ENCODE measurements at places on chromosomes 11 and 22.

DNA sequence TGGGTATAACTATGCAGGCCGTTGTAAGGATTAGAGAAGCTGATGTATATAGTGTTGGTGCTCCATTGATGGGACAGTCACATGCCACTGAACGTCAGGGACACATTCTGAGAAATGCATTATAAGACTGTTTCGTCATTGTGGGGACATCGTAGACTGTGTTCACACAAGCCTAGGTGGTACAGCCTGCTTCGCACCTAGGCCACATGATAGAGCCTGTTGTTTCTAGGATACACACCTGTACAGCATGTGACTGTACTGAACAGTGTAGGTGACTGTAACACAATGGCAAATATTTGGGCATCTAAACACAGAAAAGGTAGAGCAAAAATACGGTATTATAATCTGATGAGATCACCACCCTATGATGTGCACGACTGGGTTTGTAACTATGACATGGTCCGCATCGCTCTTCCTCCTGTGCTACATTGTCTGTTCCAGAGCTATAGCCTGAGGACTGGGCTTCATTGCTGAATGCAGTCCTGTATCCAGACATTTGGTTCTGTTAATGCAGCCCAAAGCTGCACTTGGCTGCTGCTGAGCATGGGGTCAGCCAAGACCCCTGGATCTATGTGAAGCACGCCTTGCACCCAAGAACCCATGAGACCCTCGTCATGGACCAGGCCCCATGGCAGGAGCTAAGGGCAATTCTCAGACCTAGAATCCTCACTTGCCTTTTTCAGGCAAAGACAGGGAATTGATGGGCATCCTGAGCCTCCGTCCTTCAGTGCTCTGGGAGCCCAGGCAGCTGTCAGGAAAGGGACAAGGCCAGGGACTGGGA, 51.1 kb upstream of the THY1 start:
- DNase-seq, result no peak

DNA sequence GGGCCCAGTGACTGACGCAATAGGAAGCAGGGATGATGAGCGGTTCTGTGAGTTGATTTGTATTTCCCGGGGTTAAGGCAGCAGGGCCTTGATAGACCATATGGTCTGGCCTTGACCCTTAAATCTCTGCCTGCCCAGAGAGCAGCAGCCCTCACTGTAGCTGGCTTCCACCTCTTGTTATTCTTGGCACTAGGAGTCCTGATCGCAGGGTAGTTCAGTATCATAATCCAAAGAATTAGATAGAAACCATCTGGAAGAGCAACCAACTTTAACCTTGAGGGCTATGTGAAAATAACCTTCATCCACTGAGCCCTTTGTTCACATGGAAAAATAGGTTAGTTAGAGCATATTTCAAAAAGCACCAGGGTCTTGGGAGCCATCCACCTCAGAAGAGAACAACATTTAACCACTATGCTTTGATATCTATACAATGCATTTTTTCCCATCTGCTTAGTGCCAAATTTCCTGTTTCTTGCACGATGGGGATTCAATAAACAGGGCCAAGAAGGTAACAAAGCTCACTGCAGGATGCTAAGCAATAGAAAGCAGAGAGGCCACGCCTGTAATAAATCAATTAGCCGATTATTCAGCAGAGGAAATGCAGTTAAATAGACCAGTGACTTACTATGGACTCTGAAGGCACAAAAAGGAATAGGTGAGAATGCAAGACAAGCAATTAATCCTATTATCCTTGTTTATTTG, 761.3 kb downstream of the OPCML start:
- DNase-seq, result no peak

- no peak for DNase-seq
Measured at GRCh38 chr22:30902496-30903357, 65.8 kb downstream of the MORC2 start.

- DNase-seq, result no peak
Measured at GRCh38 chr11:29657709-29658108, 359.1 kb downstream of the KCNA4 start.

DNA sequence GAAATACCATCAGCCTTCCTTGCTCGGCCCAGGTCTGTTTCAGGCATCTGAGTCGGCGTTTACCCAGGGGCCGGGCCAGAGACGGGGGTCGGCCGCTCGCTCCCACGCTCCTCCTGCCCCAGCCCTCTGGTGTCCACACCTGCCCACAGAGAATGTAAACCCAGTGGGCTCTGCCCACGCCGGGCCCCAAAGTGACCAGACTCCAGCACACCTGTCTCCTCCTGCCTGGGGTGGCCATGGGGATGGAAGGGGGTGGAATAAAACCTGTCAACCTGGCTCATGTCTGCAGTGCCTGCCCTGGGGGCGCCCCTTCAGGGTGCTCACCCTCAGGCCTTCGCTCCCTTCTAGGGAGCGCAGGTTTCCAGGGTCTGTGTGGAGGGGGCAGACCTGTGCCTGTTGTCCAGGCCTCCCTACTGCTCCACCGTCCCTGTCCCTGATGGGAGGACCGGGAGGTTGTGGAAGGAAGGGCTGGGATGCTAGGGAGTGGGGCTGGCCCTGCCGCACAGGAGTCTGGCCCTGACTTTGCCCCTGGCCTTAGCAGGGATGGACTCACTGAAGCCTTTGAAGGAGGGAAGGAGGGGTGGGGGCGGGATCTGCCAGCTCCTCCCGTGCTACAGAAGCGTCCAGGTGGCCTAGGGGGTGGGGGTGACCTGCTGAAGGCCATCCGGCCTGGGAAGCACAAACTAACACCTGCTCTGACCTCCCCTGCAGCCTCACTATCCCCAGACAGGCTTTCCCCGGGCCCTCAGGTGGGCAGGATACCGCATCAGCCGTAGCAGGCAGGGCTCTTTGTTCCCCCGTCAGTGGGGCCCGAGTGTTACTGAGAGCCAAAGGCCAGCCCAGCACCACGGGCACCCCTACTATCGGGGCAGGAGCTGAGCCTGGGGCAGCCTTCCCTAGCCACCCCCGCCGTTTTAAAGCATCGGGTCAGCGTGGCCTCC, 14.7 kb upstream of the ARHGAP8 start:
- no peak for DNase-seq

GRCh38 chr22:24977370-24978221, 25.1 kb downstream of the KIAA1671 start:
- no peak for DNase-seq

DNA sequence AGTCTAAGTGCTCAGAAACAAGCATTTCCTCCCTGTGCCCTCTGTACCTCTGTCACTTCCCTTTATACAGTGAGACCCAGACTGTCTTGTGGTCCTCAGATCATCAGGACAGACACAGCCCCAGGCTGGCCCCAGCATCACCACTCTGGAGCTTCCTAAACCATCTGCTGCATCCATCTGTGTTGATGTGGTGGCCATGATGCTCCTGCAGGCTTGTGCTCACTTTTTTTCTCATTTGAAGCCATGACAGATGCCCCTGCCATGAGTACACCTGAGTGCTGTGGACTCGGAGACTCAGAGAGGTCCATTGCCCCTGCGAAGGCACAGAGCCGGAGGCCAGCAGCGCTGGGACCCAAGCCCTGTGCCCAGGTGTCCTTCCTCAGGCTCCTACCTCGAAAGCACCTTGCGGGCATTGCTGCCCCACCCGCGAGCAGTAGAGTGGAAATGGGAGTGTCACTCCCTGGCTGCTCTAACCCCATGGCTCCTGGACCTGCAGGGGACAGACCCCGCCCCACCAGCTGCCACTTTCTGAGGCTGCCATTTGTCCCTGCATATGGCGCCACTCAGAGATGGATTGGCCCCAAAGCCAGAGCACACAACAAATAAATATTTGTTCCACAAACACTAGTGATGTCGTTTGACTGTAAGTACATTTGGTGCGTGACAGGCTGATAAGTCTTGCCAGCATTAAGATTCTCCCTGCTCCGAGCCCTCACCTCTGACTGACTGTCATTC, 593.5 kb downstream of the TBC1D22A start:
- no peak for DNase-seq

DNA sequence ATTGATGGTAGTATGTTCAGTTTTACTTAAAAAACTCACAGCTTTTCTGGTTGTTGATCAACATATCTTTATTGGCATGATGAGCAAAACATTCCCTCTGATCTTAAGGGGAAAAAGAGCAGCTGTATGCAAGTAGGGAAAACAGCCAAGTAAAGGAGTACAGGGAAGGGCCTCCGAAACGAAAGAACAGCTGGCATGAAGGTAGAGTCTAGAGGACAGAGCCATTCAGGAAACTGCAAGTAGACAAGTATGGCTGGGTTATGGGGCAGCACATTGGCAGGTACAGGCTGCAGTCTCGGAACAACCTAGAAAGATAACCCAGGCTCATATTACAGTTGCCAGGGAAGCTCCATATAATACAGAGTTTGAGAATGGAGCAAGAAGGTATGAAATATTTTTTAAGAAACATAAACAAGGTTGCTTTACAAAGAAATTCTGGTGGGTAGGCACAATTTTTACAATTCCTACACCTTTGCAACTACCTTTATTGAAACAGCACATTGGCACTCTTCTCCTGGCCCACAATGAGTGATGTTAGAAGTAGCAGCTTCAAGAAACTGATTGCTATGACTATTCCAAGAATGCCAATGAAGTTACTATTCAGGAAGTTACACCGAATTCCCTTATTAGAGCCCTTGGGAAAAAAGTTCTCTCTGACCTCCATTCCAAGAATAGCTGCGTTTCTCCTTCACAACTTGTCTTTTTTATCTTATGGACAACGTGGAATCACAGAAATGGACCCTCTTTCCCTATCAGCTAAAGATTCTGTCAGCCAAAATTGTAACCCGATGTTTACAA, 45.2 kb downstream of the LGR4 start:
- no peak for DNase-seq

- DNase-seq, result no peak
Measured at GRCh38 chr11:40722179-40722795, 737.2 kb downstream of the LRRC4C start.

DNA sequence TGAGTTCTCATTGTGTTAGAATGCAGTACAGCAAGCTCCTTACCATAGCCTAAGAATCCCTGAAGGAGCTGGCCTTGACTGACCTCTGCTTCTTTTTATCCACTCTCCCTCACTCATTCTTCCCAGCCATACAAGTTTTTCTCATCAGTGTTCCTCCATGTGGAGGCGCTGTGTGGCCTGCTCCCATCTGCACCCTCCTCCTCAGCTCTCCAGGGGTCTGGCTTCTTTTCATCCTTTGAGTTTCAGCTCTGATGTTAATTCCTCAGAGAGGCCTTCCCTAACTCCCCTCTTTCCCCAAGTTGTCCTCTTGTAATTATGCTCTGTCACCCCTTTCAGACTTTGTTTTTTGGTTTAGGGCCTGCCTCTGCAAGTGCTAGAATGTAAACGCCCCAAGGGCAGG, 144.8 kb downstream of the WNT7B start:
- no peak for DNase-seq

DNA sequence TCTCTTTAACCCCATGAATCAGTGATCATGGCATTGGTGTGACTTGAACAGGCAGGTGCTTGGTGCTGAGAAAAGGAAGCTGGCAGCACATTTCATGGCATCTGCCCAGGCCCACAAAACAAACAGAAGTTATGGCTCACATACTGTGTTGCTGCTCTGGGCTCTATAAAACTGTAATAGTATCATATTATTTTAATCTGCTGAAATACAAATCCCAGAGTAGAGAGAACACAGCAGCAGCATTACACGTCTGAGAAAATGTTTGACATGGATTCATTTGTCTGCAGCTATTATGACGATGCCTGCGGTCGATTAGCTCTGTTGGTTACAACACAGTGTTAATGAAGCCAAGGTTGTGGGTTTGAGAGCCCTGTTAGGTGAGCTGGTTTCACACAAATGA, 80.8 kb downstream of the ALX4 start:
- DNase-seq, result no peak

- no peak for DNase-seq
Measured at GRCh38 chr11:34609187-34609751, 11.6 kb upstream of the EHF start.

GRCh38 chr22:50703726-50704509, 31.3 kb downstream of the SHANK3 start:
- DNase-seq, result no peak

GRCh38 chr11:100730266-100730665, 43.2 kb downstream of the ARHGAP42 start:
- no peak for DNase-seq

GRCh38 chr11:120057028-120057330, 80.9 kb downstream of the TRIM29 start:
- DNase-seq, result no peak

DNA sequence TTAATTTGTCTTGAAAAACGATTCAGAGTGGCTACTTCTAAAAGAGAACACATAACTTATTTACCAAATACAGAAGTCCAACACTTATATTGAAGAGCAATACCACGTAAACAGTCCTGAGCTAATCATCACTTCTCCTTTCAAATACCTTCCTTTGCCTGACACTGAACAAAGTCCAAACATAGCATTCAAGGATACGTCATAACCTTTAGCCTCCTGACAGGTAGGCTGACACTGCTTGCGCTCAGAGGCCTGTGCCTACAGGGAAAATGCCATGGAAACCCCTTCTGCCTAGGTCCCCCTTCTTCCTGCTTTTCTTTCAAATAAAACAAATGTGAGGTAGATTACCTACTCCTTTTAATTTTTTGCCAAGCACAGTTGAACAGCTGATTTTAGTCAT, 510.0 kb downstream of the INSC start:
- DNase-seq, result no peak

DNA sequence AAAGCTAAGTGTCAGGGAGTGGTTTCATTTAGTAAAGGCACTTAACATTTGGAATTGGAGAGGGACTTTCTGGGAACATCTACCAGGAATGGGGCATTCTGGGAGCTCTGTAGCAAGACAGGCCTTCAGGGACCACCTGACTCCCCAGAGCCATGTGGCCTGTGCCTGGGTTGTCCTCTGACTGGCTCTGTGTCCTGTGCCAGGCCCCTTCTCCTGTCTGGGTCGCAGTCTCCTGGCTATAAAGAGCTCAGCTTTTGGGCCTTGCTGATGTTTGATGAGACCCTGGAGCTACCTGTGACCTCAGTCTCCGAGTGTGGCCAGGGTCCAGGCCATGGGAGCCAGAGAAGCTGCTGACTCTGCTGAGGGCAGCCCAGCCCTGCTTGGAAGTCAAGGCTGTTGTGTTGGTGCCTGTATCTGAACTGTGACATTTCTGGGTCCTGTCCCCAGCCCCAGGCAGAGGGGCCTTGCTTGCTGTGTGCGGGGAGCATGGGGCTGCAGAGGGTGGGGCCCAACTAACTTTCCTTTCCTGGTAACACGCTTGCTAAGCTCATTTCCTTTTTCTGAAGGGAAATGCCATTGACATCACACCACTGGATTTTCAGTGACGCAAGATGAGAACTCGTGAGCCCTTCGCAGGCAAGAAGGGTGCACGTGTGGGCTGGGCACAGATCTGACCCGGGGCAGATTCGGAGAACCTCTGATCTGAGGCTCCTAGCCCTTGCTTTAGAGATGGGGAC, 41.3 kb downstream of the LRRC32 start:
- DNase-seq, result no peak

- DNase-seq, result no peak
Measured at GRCh38 chr11:94662065-94662779, 95.1 kb downstream of the PIWIL4 start.

- DNase-seq, result no peak
Measured at GRCh38 chr22:26115266-26115665, 54.0 kb upstream of the SEZ6L start.

Data from stimulated activated CD4-positive, alpha-beta T cell treated with anti-CD3 and anti-CD28 coated beads, Interleukin-12 subunit alpha, Interleukin-12 subunit beta, amount 100 ng/mL, for 48 hours (primary cell).